ENCODE measurements at places on chromosomes 12 and 14.
A peak's percentile ranks its signal among the peaks of the same experiment; 100 is the strongest.

GRCh38 chr12:52248541-52249461 lies 15.8 kb downstream of the KRT7 start:
- peaks cover 20% of the 10 kb centered on the region for H3K27me3 ChIP-seq
- no peak overlapping the region for H3K27ac ChIP-seq
- H3K36me3 ChIP-seq, result no peaks in the 10 kb centered on the region
- DNase-seq, result no peak

DNA sequence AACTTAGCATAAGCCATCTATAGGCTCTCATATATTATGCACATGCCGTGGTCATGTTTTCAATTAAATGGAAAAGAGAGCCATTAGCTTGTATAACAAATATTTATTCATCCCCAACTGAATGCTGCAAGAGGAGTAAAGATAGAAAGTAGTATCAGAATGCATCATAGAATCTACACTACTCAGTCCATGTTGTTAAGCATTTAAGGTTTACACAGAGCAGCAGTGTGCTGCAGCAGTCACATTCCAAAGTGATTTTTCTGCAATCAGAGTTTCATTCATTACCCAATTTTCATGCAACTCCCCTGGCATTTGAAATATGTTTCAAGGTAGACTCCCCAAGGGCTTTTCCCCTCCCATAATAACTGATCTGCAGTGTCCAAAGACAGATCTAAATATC lies 82.2 kb upstream of the LMO3 start:
- H3K27ac ChIP-seq, result no peak overlapping the region
- H3K27me3 ChIP-seq, result no peaks in the 10 kb centered on the region
- no peaks in the 10 kb centered on the region for H3K36me3 ChIP-seq
- H3K4me1 ChIP-seq, result no peaks in the 10 kb centered on the region
- no peak overlapping the region for H3K4me3 ChIP-seq
- no peak for DNase-seq

DNA sequence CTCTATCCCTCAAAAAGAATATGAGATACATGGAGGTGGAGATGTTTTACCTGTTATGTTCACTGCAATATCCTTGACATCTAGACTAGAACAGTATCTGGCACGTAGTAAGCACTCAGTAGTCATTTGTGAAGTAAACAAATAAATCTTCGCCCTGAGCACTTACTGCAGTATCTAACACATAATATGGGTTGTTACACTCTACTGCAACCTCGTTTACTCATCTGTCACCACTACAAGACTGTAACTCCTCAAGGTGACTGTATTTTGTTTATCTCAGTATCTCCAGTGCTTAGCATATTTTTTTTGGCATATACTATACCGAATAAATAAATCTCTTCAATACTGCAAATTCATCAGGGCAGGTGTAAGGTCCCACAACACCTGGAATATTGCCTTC lies 66.1 kb downstream of the WASHC3 start:
- H3K27me3 ChIP-seq, result peaks cover 12% of the 10 kb centered on the region
- DNase-seq, result no peak
- H3K4me1 ChIP-seq, result no peaks in the 10 kb centered on the region
- H3K36me3 ChIP-seq, result no peaks in the 10 kb centered on the region
- H3K27ac ChIP-seq, result no peak overlapping the region

DNA sequence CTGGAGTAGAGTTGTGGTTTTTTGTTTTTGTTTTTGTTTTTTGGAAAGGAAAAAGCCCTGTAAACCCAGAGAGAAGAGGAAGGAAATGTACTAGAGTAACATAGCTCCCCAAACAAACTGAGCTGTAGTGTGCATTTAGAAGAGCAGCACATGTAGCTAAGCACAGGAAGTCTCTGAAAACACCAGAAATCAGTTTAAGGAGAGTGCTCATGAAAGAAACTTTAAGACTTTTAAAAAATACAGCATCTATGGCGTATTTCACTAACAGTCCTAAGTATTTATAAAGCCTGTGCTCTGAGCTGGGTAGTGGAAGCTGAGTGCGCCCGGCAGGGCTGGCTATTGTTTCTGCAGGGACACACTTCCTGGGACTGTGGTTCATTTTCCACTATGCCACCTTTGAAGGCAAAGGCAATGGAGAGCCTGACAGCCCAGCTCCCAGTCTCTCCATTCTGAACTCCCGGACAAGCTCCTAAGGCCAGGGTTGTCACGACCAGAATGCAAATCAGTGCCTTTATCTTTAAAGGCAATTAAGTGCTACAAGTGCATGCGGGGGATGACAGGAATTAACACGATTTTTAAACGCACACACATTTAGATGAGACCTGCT lies 45.4 kb downstream of the NIN start:
- H3K27me3 ChIP-seq, result no peaks in the 10 kb centered on the region
- no peak overlapping the region for H3K4me3 ChIP-seq
- H3K36me3 ChIP-seq, result peaks cover 40% of the 10 kb centered on the region
- peaks cover 89% of the 10 kb centered on the region for H3K4me1 ChIP-seq
- peak overlapping the region; percentile 77 for H3K27ac ChIP-seq
- no peak for DNase-seq

DNA sequence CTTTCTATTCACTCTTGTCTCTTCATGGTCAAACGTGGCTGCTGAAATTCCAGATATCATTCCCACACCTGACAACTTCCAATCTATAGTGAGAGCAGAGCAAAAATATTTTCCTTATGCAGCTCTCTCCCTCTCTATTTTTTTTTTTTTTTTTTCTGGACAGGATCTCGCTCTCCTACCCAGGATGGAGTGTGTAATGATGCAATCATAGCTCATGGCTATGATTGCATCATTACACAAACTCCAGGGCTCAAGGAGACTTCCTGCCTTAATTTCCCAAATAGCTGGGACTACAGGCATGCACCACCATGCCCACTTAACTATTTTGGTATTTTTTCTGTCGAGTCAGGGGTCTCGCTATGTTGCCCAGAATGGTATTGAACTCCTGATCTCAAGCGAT lies 1398.9 kb downstream of the AACS start:
- H3K4me1 ChIP-seq, result no peaks in the 10 kb centered on the region
- DNase-seq, result no peak
- H3K27ac ChIP-seq, result no peak overlapping the region
- no peaks in the 10 kb centered on the region for H3K36me3 ChIP-seq
- H3K4me3 ChIP-seq, result no peak overlapping the region

- peaks cover 93% of the 10 kb centered on the region for H3K36me3 ChIP-seq
- no peak overlapping the region for H3K4me3 ChIP-seq
- no peaks in the 10 kb centered on the region for H3K27me3 ChIP-seq
- H3K27ac ChIP-seq, result peak overlapping the region; percentile 68
- no peak for DNase-seq
- peaks cover 57% of the 10 kb centered on the region for H3K4me1 ChIP-seq
These were observed 23.4 kb downstream of the CLEC2D start for GRCh38 chr12:9692909-9693308.

- H3K27me3 ChIP-seq, result no peaks in the 10 kb centered on the region
- H3K36me3 ChIP-seq, result peaks cover 51% of the 10 kb centered on the region
- no peak for DNase-seq
These were observed 8.5 kb downstream of the ITGB7 start for GRCh38 chr12:53198486-53199110.

DNA sequence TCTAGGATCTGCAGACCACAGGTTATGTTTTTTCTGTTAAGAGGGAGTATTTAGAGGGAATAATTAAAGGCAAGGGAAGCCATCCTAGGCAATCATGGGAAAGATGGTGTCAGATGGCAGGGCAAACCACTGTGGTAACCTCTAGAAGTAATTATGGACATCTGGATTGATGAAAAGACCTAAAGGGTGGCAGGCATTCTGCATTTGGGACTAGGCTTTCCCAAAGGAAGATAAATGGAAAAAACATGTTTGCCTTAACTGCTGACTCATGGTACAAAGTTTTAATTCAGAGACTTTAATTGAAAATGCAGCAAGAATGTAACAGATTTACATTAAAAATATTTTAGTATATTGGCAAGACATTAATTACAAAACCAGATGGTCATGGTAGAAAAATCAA lies 88.1 kb downstream of the TMEM30B start:
- no peak overlapping the region for H3K4me3 ChIP-seq
- H3K4me1 ChIP-seq, result peaks cover 8% of the 10 kb centered on the region
- H3K27me3 ChIP-seq, result peaks cover 40% of the 10 kb centered on the region
- no peaks in the 10 kb centered on the region for H3K36me3 ChIP-seq
- H3K27ac ChIP-seq, result no peak overlapping the region

GRCh38 chr14:68235011-68235410 lies 415.4 kb downstream of the RAD51B start:
- no peak overlapping the region for H3K27ac ChIP-seq
- peaks cover 3% of the 10 kb centered on the region for H3K36me3 ChIP-seq
- H3K4me3 ChIP-seq, result no peak overlapping the region
- H3K27me3 ChIP-seq, result no peaks in the 10 kb centered on the region
- peaks cover 10% of the 10 kb centered on the region for H3K4me1 ChIP-seq
- DNase-seq, result no peak

- H3K36me3 ChIP-seq, result peaks cover 43% of the 10 kb centered on the region
- no peaks in the 10 kb centered on the region for H3K27me3 ChIP-seq
- peak overlapping the region; percentile 99 for H3K27ac ChIP-seq
- H3K4me1 ChIP-seq, result peaks cover 49% of the 10 kb centered on the region
- peak; percentile 45 for DNase-seq
- peak overlapping the region; percentile 100 for H3K4me3 ChIP-seq
These were observed 1.2 kb downstream of the PPP1CC start for GRCh38 chr12:110741341-110742095.

DNA sequence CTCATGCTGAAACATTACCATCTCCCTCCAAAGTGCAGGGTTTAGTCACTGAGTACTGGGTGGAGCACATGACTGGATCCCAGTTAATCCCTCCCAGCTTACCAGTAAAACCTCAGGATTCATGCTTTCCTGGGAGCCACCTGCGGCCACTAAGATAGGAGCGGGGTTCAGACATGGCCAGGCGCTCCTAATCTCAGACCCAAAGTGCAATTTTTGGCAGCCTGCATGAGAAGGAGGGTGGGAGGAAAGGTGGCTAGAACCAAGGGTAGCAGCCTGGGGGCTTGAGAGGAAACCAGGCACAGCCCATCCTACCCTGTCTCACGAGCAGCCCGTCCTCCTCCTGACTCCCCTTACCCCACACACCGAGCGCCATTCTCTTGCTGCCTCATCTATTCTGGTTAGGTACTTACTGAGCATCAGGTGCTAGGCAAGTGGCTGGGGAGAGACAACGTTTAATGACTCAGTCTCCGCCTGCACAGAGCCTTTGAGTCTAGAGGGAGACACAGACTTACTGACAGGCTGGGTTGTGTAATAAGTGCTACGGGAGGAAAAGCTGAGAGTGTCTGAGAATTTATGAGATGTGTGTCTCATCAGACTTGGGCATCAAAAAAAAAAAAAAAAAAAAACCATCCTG lies 9.9 kb downstream of the GPRC5A start:
- no peak overlapping the region for H3K27ac ChIP-seq
- no peak overlapping the region for H3K4me3 ChIP-seq
- DNase-seq, result peak; percentile 31
- no peaks in the 10 kb centered on the region for H3K36me3 ChIP-seq
- H3K27me3 ChIP-seq, result peaks cover 6% of the 10 kb centered on the region
- peaks cover 17% of the 10 kb centered on the region for H3K4me1 ChIP-seq

- H3K4me1 ChIP-seq, result peaks cover 3% of the 10 kb centered on the region
- H3K4me3 ChIP-seq, result no peak overlapping the region
- no peak for DNase-seq
- H3K36me3 ChIP-seq, result peaks cover 6% of the 10 kb centered on the region
- H3K27me3 ChIP-seq, result no peaks in the 10 kb centered on the region
- no peak overlapping the region for H3K27ac ChIP-seq
These were observed 28.5 kb upstream of the PWP1 start for GRCh38 chr12:107657133-107657532.

DNA sequence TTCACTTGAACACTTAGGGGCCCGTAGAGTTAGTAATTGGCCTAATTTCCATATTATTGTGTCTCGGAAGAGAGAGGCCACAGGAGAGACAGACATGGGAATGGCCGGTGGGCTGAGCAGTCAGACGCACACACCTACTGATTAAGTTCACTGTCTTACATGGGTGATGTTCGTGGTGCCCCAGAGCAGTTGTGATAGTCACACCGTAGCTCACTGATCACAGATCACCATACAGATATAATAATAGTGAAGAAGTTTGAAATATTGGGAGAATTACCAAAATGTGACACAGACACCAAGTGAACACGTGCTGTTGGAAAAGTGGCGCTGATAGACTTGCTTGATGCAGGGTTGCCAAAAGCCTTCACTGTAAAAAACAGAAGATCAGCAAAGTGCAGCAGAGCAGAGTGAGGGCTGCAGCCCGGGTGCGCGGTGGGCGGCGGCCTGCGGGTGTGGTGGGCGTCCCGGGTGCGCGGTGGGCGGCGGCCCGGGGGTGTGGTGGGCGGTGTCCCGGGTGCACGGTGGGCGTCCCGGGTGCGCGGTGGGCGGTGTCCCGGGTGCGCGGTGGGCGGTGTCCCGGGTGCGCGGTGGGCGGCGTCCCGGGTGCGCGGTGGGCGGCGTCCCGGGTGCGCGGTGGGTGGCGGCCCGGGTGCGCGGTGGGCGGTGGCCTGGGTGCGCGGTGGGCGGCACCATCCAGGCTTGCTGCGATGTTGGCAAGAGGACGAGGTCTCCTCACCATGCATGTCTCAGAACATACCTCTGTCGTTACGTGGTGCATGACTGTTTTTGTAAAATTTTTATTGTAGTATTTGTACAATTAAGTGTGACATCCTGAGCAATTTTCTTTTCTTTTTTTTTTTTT lies 34.3 kb upstream of the TEX22 start:
- peaks cover 18% of the 10 kb centered on the region for H3K4me1 ChIP-seq
- peak overlapping the region; percentile 23 for H3K4me3 ChIP-seq
- no peak overlapping the region for H3K27ac ChIP-seq
- DNase-seq, result peak; percentile 49
- no peaks in the 10 kb centered on the region for H3K36me3 ChIP-seq
- peaks cover 1% of the 10 kb centered on the region for H3K27me3 ChIP-seq

- no peaks in the 10 kb centered on the region for H3K36me3 ChIP-seq
- no peak for DNase-seq
- H3K4me1 ChIP-seq, result no peaks in the 10 kb centered on the region
- no peak overlapping the region for H3K27ac ChIP-seq
These were observed 162.5 kb upstream of the NOS1 start for GRCh38 chr12:117523971-117524370.

DNA sequence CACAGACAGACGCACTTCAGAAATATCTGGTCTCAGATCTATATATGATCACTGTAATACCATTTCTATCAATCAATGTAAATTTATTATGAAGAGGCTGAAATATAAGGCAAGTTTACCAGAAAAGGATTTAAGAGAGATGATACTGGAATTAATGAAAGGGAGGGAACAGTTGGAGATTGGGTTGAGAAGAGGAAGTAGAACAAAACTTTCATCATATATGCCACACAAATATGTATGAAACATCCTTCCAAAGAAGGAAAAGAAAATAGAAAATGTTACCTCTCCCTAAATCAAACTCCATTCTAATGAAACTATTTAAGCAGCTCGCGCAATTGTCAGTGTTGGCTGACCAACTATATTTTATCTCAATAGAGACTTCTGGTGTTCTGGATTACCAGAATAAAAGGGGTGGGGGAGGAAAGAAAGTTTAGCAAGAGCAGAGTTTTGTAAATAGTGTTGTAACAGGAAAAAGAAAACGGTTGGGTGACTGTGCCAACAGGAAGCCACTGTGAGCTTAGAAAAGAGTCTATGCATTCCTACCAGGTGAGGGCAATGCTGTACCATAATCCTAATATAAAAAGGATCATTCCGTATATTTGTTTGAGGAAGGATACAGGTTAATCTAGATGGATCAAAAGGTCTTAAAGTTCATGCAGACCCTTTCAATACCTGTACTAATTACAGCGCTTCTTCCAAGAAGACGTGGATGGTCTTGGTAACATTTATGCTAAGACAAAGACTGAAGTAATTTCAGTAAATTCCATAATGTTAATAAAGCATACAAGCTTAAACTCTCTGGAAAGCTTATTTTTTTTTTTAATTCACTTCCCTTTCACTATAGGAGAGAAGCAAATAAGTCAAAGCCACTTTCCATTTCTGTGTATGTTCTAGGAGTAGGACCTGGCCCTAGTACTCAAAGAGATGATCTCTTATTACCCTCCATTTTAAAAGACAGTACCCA lies 14.5 kb upstream of the LLPH start:
- H3K4me1 ChIP-seq, result peaks cover 15% of the 10 kb centered on the region
- H3K27me3 ChIP-seq, result no peaks in the 10 kb centered on the region
- no peak overlapping the region for H3K4me3 ChIP-seq

All from activated CD8-positive, alpha-beta T cell treated with anti-CD3 and anti-CD28 coated beads for 36 hours (primary cell).